ENCODE measurements at places on chromosomes 5 and 9.

- no peak for DNase-seq
- H3K27me3 ChIP-seq: no peaks in the 10 kb centered on the region
- H3K27ac ChIP-seq: no peak overlapping the region
- H3K4me3 ChIP-seq: no peak overlapping the region
- H3K36me3 ChIP-seq: no peaks in the 10 kb centered on the region
These were observed 8.7 kb downstream of the GALNT10 start for GRCh38 chr5:154199263-154199662.

GRCh38 chr5:100779669-100780375 lies 123.3 kb downstream of the ST8SIA4 start:
- H3K36me3 ChIP-seq: no peaks in the 10 kb centered on the region
- H3K4me1 ChIP-seq: no peaks in the 10 kb centered on the region
- H3K27me3 ChIP-seq: no peaks in the 10 kb centered on the region
- no peak overlapping the region for H3K4me3 ChIP-seq

- H3K27me3 ChIP-seq: no peaks in the 10 kb centered on the region
- no peak overlapping the region for H3K27ac ChIP-seq
- H3K4me1 ChIP-seq: no peaks in the 10 kb centered on the region
- no peak overlapping the region for H3K4me3 ChIP-seq
- H3K36me3 ChIP-seq: no peaks in the 10 kb centered on the region
These were observed 527.5 kb upstream of the NMUR2 start for GRCh38 chr5:152932621-152933020.

DNA sequence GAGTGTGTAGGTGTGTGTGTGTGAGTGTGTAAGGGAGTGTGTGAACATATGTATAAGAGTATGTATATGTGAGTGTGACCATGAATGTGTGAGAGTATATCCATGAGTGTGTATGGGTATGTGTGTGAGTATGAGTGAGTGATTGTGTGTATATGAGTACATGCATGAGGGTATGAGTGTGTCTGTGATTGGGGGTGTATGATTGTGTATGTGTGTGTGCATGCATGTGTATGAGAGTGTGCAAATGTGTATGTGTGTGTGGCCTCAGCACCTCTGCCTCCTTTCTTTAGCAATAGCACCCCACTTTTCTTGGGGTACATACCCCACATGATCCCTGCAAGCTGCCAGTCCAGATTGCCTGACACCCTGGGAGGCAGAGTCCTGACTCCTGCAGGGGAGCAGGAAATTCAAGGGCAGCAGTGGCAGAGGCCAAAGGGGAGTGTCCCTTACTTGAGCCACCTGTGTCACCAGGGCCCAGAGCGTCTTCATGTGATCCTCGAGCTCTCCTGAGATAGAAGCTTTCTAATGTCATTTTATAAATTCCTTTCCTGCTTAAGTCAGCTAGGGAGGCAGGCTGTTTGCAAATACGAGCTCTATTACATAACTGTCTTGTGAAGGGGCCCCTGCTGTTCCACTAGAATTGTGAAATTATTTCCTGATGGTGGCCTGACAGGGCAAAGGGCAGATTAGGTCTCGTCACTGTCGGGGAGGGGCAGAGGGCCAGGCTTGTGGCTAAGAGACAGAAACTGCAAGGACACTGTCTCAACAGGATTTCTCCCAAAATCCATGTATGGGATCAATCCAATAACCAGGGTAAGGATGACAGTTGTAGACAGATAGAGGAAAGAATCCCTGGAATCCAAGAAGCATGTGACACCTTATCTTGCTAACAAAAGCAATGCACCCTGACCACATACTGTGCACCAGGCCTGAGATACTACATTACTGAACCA lies 389.1 kb downstream of the GADD45G start:
- no peaks in the 10 kb centered on the region for H3K27me3 ChIP-seq
- H3K36me3 ChIP-seq: no peaks in the 10 kb centered on the region
- H3K27ac ChIP-seq: no peak overlapping the region

- no peak overlapping the region for H3K4me3 ChIP-seq
- DNase-seq: no peak
- H3K27ac ChIP-seq: no peak overlapping the region
- H3K4me1 ChIP-seq: no peaks in the 10 kb centered on the region
- H3K36me3 ChIP-seq: no peaks in the 10 kb centered on the region
- no peaks in the 10 kb centered on the region for H3K27me3 ChIP-seq
These were observed 825.9 kb upstream of the GRAMD2B start for GRCh38 chr5:125597338-125597737.

DNA sequence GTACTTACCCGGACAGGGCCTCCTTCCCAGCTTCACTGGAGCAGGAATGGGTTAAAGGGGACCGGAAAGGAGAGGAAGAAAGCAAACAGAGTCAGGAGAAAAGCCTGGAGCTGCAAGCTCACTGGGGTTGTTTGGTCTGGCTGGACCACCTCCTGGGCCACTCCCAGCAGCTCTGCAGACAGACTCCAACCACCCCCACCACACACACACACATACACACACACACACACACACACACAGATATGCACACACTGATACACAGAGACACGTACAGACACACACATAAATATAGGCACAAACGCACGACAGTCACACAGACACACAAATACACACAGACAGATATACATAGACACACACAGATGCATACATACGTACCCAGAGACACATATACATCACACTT lies 34.9 kb upstream of the SYNPO start:
- no peak overlapping the region for H3K4me3 ChIP-seq
- H3K27me3 ChIP-seq: no peaks in the 10 kb centered on the region
- no peak for DNase-seq
- no peaks in the 10 kb centered on the region for H3K36me3 ChIP-seq
- 0 out of 2 replicates have a peak, but pooled peaks cover 2% of the 10 kb centered on the region for H3K4me1 ChIP-seq

DNA sequence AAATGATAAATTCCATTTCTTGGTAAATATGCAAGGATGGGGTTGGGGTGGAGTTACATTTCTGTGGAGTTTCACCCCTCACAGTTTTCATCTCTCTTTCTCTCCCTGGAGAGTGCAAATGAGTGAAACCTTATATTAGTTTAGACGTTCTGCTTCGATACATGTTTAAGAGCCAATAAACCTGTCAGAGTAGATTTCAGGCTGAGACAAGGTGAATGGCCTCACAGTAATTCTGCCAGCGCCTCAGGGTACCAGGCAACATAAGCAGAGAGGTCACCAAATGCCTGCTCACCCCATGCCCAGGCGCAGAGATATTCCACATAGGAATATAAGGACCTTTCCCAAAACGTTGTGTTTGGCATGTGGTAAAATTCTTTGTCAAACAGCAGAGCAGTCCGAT lies 154.9 kb upstream of the VLDLR start:
- H3K4me1 ChIP-seq: no peaks in the 10 kb centered on the region
- H3K27ac ChIP-seq: no peak overlapping the region
- H3K4me3 ChIP-seq: no peak overlapping the region
- no peak for DNase-seq

- peaks cover 2% of the 10 kb centered on the region for H3K27me3 ChIP-seq
- H3K36me3 ChIP-seq: no peaks in the 10 kb centered on the region
- H3K4me1 ChIP-seq: peaks cover 15% of the 10 kb centered on the region
- DNase-seq: no peak
- no peak overlapping the region for H3K27ac ChIP-seq
These were observed 25.6 kb downstream of the CAMK2A start for GRCh38 chr5:150263801-150264621.

GRCh38 chr5:168995024-168995423 lies 305.9 kb downstream of the SLIT3 start:
- peaks cover 13% of the 10 kb centered on the region for H3K4me1 ChIP-seq
- DNase-seq: no peak
- no peak overlapping the region for H3K27ac ChIP-seq
- H3K4me3 ChIP-seq: no peak overlapping the region
- no peaks in the 10 kb centered on the region for H3K27me3 ChIP-seq

GRCh38 chr5:128228521-128228920 lies 145.0 kb downstream of the SLC12A2 start:
- no peak overlapping the region for H3K4me3 ChIP-seq
- no peak for DNase-seq
- no peaks in the 10 kb centered on the region for H3K4me1 ChIP-seq
- H3K36me3 ChIP-seq: no peaks in the 10 kb centered on the region

- H3K36me3 ChIP-seq: no peaks in the 10 kb centered on the region
- no peak for DNase-seq
- H3K4me1 ChIP-seq: no peaks in the 10 kb centered on the region
- H3K4me3 ChIP-seq: no peak overlapping the region
- no peak overlapping the region for H3K27ac ChIP-seq
These were observed 65.9 kb downstream of the DMRTA1 start for GRCh38 chr9:22512495-22512894.

DNA sequence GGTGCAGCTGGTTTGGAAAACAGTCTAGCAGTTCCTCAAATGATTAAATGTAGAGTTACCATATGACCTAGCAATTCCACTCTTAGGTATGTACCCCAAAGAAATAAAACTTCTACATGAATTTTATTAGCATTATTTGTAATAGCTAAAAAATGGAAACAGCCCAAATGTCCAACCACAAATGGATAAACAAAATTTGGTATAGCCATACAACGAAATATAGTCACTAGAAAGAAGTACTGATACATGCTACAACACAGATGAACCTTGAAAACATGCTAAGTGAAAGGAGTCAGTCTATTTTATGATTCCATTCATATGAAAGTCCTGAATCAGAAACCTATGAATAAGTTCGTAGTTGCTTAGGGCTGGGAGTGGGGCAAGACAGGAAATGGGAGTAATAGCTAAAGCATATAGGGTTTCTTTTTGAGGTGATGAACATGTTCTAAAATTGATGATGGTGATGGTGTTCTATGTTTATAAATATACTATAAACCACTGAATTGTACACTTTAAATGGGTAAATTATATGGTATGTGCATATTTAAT lies 6.3 kb downstream of the GDF9 start:
- no peak overlapping the region for H3K27ac ChIP-seq
- H3K27me3 ChIP-seq: no peaks in the 10 kb centered on the region
- H3K36me3 ChIP-seq: no peaks in the 10 kb centered on the region
- no peak for DNase-seq

GRCh38 chr5:159827861-159828260 lies 88.4 kb upstream of the ADRA1B start:
- H3K27ac ChIP-seq: no peak overlapping the region
- no peak overlapping the region for H3K4me3 ChIP-seq
- 0 out of 2 replicates have a peak, but pooled peaks cover 2% of the 10 kb centered on the region for H3K4me1 ChIP-seq
- DNase-seq: no peak
- H3K27me3 ChIP-seq: no peaks in the 10 kb centered on the region
- no peaks in the 10 kb centered on the region for H3K36me3 ChIP-seq

DNA sequence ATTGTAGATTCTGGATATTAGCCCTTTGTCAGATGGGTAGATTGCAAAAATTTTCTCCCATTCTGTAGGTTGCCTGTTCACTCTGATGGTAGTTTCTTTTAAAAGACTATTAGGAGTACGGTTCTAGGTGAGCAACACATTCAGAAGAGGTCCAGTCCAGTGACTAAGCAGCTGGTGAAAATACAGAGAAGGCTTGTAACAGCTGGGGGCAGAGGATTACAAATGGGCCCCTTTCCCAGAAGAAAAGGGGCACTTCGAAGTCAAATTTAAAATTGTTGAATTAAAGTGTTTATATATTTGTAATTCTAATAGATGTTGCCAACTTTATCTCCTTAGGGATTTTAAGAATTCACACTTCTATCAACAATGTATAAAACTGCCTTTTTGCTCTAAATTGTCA lies 720.5 kb downstream of the TLE4 start:
- no peak for DNase-seq
- no peaks in the 10 kb centered on the region for H3K36me3 ChIP-seq
- no peaks in the 10 kb centered on the region for H3K27me3 ChIP-seq
- no peak overlapping the region for H3K27ac ChIP-seq
- no peaks in the 10 kb centered on the region for H3K4me1 ChIP-seq

- H3K4me1 ChIP-seq: no peaks in the 10 kb centered on the region
- no peak for DNase-seq
- H3K36me3 ChIP-seq: no peaks in the 10 kb centered on the region
- no peak overlapping the region for H3K4me3 ChIP-seq
- no peak overlapping the region for H3K27ac ChIP-seq
These were observed 1520.8 kb upstream of the CDH6 start for GRCh38 chr5:29672678-29673077.

DNA sequence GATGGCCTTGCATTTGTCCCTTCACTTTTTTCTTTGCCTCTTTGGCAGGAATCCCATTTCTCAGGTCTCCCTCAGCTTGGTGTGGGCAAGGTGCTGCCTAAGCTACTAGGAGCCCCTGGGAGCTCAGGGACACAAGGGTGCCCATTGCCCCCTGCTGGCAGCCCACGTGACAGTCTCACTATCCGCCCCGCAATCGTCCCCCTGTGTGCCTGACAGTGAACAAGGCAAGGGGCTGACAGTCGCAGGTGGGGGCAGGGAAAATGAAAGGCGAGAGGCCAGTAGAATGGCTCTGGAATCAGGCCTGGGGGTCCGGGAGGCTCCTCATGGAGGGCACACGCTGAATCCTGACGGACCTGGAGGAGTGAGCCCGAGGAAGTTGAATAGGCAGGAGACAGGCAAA lies 2.0 kb upstream of the PCDH12 start:
- no peak overlapping the region for H3K27ac ChIP-seq
- H3K27me3 ChIP-seq: no peaks in the 10 kb centered on the region
- H3K36me3 ChIP-seq: no peaks in the 10 kb centered on the region
- peaks cover 2% of the 10 kb centered on the region for H3K4me1 ChIP-seq

GRCh38 chr5:39079147-39079546 lies 4.9 kb upstream of the RICTOR start:
- DNase-seq: no peak
- no peak overlapping the region for H3K27ac ChIP-seq
- no peaks in the 10 kb centered on the region for H3K36me3 ChIP-seq
- H3K4me3 ChIP-seq: no peak overlapping the region
- no peaks in the 10 kb centered on the region for H3K27me3 ChIP-seq
- H3K4me1 ChIP-seq: no peaks in the 10 kb centered on the region

DNA sequence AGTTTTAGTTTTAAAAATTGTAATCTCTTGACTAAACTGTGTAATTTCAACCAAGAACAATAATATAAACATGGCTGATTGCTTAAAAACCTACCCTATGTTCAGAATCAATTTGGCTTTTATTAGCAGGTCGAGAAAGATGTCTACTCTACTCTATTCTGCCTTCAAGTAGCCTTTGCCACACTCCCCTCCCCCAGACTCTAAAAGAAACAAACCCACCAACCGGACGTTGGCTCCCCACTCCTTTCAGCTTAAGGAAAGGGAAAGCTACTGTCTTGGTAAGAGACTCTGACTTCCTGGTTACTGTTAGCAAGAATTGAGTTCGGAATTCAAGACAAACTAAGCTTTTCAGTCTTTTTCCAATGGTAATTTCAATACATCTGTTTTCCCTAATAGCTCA lies 46.7 kb downstream of the TNFAIP8 start:
- no peak for DNase-seq
- H3K27ac ChIP-seq: no peak overlapping the region
- no peaks in the 10 kb centered on the region for H3K36me3 ChIP-seq
- H3K27me3 ChIP-seq: no peaks in the 10 kb centered on the region

- no peak for DNase-seq
- H3K27ac ChIP-seq: no peak overlapping the region
- no peak overlapping the region for H3K4me3 ChIP-seq
- H3K27me3 ChIP-seq: no peaks in the 10 kb centered on the region
These were observed 58.0 kb upstream of the RPL26L1 start for GRCh38 chr5:172901012-172901780.
